Left hindlimb (tissue), 1 donor: ENCODE measurements at places on chromosomes 11 and 22.

DNA sequence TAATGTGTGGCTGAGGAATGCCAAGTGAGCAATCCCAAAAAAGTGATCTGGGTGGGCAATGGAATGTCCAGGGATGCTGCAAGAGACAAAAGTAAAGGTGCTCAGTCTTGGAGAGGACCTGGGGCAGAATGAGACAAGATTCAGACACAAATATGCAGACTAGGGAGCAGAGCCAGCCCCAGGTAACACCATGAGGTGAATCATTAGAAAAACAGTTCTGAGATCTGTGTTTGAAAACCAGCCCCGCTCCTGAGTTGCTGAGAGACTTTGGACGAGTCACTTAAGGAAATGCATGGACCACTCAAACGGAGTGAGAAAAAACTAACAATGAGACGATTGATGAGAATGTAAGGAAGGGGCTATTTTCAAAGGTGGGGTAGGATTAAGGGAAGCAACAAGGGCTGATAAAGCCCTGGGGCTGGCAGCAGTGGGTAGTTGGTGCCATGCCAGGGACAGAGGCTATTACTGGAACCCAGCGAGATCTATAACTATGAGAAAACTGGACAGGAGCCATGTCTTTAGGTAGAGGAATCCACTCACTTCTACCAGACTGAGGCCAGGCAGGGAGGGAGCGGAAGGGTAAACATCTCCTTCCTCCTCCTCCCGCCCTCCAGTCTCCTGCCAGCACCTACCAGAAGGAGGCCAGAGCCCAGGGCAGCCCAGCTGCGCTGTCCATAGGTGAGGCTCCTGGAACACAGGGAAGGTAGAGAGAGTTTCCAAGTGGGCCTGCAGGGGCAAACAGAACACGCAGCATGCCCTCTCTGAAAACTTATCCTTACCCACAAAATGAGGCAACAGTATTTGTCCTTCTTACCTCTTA is 130.4 kb upstream of the TEAD1 start:
- DNase-seq = no peak

DNA sequence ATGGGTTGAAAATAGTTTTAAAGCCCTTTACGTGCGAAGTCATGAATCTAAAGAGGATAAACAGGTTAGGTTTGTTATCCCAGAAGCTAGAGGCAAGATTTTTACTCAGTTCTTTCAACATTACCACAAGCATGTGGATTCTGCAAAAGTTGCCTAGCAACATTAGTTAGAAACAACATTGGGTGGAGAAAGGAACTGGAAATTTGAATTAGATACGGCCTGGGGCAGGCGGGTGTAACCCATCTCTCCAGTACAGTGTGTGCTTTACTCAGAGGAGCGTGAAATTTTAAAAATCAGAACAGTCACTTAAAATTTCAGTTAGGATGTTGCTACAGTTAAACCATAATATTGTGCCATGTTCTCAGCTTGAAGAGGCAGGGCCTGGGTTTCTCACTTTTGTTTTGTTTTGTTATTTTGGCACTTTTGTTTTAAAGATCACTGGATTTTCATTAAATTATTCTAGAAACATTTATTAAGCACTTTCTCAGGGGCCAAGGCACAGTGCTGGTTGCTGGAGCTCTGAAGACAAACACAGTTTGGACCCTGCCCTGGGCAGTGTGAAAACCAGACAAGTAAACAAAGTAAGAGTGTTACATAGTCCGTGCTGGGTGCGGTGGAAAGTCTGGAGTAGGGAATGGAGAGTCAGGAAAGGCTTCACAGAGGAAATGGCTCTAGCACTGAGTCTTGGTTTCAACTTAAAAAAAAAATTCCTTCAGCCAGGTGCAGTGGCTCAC is 4.4 kb upstream of the WEE1 start:
- DNase-seq = peak; percentile 75

DNA sequence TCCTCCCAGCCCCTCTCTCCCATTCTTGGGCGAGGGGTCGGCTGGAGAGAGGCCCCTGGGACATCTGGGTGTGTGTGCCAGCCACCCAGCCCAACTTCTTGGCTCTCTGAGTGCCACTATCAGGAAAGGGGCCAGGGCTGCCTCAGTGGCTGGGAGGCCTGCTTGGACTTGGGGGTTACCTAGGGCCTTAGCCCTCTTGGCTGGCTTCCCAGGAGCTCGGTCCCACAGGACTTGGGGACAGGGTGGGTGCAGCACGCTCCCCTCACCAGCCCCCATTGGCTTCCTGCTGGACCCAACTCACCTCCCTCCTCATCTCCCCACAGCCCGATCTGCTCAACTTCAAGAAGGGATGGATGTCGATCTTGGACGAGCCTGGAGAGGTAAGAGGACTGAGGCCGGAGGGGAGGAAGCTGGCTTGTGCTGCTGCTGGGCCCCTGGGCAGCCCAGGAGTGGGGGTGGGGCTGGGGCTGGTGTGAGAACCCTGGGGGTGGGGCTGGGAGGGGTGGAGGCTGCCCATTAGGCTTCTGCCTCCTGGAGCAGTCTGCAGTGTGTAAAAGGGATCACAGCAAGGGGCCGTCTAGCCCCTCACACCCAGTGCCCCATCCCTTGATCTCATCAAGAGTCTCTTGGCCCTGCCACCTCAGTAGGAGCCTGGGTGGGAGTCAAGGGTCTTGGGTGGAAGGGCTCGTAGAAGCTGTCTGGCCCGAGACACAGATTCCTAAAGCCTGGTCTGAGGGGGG is 54.8 kb downstream of the TRIOBP start:
- no peak for DNase-seq

DNA sequence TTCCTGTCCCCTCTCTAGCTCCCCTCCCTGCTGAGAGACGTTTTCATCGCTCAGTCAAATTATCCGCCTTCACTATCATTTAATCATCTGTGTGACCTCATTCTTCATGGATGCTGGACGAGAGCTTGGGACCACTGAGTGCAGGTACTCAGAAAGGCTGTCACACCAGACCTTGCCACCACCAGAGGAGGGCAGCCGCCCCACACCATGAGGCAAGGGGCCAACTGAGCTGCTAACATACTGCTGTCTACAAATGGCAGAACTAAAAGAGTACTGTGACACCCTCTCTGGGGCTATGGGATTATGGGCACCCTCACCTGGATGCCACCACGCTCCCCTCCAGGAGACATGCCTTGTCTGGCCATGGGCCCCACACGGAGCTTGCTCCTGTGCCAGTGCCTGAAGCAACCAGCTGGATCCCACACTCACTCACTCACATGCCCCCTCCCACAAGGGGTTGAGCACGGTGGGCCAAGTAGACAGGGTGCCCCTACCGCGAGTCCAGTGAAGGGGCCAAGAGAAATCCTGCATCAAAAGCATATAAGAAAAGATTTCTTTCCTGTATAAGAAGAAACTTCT is 670.0 kb upstream of the CCDC90B start:
- no peak for DNase-seq

GRCh38 chr22:48979482-48979881 is 848.2 kb downstream of the BRD1 start:
- DNase-seq = no peak

DNA sequence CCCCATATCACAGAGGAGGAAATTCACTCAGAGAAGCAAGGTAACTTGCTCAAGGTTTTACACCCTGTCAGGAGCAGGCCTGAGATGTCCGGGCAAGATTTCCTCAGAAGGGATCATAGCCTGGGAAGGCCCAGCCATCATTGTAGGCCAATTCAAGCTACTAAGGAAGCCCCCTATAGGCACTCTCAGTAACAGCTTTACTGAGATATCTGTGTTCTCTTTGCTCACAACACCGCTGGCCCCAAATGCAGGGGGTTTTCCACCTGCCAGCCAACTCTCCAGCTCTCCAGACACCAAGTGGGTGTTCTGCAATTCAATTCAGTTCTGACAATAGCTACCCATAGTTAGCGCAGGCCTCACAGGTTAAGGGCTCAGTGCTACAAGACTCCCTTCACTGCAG is 84.0 kb downstream of the SLC36A4 start:
- DNase-seq = no peak

- no peak for DNase-seq
Observed at GRCh38 chr11:75428989-75429640, 3.9 kb downstream of the KLHL35 start.

- no peak for DNase-seq
Observed at GRCh38 chr11:45282081-45282480, 4.1 kb downstream of the SYT13 start.

DNA sequence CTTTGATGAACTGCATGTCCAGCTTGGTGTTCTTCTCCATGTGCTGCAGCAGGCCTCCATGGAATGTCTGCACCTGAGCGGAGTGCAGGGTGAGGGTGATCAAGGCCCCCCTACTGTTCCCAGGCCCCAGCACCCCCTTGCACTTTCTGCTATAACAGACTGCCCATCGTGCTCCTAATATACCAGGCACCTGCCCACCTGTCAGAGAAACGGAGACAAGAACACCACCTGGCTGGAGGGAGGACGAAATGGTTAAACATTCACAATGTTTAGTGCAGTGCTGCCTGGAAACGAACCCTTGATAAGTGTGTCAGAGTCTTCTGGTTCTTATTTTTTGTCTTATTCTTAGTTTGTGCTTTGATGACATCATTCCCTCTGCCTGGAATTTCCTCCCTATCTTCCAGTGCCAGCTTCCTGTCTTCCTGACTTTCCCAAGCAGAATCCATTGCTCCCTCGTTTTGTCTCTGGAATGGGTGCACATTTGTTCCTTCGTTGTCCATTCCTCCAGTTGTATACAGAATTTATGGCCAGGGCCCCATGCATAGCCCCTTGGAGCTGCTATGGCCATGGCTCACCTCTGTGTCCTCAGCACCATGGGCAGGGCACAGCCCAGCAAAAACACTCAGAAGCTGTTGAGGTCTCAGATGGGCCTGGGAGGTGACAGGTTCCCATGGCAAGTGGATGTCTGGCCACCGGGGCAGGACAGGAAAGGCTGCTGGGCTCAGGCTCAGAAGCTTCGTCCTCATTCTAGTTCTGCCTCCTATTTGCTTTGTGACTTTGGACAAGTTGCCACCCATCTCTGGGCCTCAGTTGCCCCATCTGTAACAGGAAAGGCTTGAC is 11.9 kb downstream of the BAIAP2L2 start:
- DNase-seq = no peak

GRCh38 chr11:129295746-129296145 is 79.9 kb upstream of the BARX2 start:
- DNase-seq = no peak

GRCh38 chr11:45079943-45080719 is 66.3 kb upstream of the PRDM11 start:
- no peak for DNase-seq

- no peak for DNase-seq
Observed at GRCh38 chr11:114134870-114135269, 75.4 kb downstream of the ZBTB16 start.

DNA sequence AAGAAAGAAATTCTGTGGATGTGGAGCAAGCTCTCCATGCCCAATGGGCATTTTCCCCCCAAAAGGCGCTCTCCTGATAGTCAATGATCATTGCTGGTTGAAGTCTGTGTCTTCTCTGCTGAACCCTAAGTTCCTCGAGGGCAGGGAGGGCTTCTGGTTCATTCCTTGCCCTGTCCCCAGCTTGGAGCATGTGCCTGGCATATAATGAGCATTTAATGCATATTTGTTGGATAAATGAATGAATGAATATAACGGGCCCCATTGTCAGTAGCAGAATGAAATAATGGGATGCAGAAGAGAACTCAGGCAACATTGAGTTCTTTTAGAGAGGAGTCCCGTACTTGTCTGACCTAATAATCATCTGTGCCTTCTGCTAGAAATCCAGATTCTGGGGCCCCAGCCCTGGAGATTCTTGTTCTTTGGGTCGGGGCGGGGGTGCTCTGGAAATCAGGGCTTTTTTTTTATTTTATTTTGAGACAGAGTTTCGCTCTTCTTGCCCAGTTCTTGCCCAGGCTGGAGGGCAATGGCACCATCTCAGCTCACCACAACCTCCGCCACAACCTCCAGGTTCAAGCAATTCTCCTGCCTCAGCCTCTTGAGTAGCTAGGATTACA is 64.4 kb downstream of the CD82 start:
- no peak for DNase-seq

DNA sequence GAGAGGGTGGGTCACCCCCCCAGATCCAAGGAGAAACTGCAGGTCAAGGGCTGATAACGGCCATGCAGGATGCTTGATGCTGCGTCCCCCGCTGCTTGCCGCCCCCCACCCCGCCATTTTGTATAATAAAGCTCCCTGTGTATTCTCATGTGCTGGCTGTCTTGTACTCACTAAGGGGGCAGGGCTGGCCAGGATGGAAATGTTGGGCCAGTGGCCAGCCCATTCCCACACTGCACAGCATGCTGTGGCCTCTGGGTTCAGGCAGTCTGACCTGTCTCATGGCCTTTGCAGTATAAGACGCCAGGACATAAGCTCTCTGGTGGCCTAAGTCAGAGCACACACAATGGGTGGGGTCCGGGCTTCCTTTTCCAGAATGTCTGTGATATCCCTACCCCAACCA is 421 bp upstream of the PRR33 start:
- DNase-seq = no peak

GRCh38 chr22:39839917-39840510 is 53.5 kb downstream of the ENTHD1 start:
- no peak for DNase-seq

- no peak for DNase-seq
Observed at GRCh38 chr11:70251659-70252321, 18.7 kb upstream of the PPFIA1 start.

DNA sequence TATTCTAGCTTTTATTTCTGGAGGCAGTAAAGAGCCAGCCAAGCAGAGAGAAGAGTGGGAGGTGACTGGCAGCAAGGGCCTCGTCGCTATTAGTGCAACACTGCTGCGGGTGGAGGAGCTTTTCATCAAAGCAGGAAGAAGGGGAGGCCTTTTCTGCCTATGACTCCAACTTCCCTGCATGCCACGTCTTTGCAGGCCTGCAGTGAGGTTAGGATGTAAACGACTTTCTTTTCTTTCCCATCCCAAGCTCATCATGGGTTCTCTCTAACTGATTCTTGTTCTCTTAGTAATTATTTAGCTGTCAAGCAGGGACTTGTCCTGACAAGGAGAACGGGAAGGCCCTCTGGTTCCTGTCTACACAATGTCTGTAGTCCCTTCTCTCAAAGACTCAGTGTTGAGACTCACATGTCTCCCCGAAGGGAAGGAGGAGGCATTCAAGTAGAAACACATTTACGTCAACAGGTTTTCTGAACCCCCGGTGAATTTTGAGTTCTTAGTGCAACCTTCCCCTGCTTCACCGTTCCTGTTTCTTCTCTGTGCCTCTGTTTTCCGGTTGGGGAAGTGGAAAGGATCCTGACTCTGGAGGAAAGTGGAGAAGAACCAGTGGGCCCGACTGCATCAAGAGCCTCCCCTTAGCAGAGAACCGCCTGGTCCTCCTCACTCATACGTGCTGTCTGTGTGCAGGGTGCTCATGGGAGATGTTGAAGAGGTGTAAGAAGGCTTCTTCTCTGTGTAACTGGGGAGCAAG is 56.9 kb downstream of the PACS1 start:
- DNase-seq = peak; percentile 67

DNA sequence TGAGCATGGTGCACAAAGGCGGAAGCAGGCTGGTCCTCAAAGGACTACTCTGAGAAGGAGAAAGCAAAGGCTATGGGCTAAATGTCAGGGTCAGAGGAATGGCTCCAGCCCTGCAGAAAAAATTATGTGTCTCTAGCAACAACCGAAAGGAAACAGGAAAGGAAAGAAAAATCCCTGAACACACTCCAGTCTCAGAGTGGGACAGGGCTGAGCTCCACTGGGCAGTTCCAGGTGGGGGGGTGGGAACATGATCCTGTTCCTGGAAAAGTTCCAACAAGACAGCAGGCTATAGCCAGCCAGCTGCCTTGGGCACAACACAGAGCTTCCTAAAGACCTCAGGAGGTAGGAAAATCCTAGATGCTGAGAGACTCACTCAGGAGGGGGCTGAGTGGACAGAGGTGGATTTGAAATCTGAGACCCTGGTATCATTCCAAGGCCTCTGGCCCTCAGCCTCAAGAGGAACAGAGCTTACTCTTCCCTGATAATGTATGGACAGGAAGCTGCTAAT is 1088.2 kb downstream of the TBC1D22A start:
- DNase-seq = peak; percentile 68
